ENCODE measurements at places on chromosomes 6 and 20.

- no peak for DNase-seq
These were observed 19.9 kb downstream of the ZNF451 start for GRCh38 chr6:57109880-57110279.

DNA sequence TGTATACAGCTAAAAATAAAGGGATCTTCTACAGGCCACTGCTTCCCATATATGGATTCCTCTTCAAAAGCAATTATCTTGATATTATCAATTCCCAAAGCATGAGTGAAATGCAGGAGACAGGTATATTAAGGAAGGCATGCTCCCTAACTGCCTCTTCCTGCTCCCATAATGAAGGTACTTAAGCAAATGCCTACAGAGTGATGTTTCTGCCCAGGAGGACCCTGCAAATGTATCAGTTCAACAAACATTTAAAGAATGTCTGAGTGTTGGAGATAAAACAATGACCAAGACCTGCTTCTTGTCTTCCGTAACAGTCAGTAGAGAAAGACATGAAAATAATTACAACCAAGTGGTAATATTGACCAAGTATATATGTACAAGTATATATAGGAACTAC lies 4.2 kb downstream of the UBE2J1 start:
- no peak for DNase-seq

DNA sequence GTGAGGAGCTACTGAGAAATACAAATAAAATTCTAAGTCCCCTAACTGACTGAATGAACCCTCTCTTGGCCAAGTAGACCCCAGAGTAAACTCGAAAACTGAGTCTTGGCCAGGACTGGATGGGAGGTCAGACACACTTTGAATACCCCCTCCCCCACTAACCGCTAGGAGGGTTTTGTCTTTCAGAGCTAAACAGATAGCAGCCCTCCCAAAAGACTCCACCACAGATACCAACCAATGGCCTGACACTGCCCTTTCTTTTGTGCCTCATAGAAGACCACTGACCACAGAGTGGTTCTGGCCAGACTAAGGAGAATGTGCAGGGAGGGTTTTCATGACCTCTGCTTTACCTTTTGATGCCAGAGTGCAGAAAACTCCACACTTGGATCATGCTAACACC lies 42.1 kb downstream of the SPACA1 start:
- no peak for DNase-seq

GRCh38 chr6:105603788-105604586 lies 201.1 kb upstream of the PREP start:
- DNase-seq, result no peak

GRCh38 chr20:11051136-11051535 lies 377.3 kb upstream of the JAG1 start:
- no peak for DNase-seq

DNA sequence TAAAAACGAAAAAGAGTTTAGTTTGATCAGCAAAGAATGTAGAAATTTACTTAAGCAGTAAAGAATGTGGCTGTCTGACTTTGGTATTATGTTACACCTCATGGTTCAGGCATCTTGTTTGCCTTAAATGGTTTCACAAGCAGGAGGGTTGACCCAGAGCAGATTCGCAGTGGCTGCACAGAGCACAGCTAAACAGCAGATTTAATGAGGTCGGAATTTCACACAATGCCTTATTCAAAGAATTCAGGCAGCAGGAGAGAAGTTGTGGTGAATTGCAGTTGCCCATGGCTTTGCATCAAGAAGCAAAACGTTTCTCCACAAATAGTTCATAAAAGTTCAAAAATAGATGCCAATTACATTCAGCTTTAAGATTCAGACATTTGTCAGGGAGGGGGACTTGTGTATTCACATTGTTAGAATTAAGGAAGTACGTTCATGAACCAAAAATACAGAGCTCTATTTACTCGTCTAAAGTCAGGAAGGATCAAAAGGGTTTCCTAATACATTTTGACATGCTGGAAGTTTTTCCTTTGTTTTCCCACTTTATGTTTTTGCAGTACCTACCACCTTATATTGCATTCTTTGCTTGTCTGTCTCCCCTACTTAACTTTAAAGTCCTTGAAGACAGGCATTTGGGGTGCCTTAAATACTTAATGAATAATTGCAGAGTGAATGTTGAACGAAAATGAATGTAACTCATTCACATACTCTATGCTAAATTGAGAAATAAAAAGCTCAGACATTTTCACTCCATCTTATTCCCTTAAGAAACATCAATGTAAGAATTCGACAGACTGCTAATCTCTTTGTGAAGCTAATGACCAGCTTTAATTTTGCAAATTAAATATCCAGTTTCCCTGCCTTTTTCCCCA lies 1163.6 kb upstream of the CITED2 start:
- no peak for DNase-seq

DNA sequence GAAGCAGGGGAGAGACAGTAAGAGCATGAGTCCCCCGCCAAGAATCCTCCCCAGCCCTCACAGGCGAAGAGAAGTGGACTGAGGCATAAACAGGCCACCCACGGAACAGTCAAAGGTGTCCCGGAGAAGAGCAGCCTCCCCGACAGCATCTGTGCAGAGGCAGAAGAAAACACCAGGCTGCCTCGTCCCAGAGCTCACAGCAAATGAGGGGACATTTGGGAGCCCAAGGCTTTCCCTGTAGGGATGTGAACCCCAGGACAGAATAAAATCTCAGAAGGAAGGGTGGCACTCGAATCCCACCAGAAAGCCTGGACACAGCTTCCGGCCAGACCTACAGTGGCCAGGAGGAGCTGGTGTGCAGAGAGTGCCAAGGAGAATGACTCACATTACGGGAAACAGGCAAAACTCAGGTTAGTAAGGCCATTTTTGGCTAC lies 90.4 kb downstream of the DLL1 start:
- no peak for DNase-seq

GRCh38 chr20:4091490-4092479 lies 76.4 kb upstream of the RNF24 start:
- DNase-seq, result peak; percentile 72
